SW 1271 (cell line): ENCODE measurements at places on chromosomes 12 and 14.

GRCh38 chr14:57498035-57498434, 4.4 kb upstream of the CCDC198 start:
- DNase-seq, result no peak

DNA sequence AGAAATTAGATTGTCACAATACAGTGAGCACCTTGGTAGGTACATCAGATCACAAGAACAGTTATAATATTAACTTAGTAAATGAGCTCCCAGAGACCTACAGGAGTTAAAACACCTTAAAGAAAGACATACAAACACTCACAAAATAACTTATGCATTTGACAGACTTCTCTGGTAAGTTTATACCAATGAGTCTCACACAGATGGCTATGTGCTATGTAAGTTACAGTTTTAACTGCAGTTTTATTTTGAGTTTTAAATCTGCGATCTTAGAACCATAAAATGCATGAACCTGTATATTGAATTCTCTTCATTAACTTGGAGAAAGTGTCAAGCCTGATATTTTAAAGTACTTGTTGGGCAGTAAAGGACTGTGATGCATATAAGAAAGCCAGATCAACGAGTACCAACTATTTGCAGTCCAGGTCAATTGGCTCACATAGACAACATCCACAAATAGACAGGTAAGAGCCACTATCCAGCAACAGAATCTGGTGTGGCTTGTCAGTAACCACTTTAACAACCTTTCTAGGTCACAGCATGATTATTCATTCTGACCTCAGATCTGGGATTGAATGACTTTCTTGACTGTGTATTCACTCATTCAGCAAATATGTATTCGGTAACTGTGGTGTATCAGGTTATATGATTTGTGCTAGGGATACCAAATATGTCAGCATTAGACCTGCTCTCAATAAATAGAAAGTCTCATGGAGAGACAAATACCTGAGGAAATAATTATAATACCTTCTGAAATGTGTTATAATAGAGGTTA, 856.6 kb upstream of the MGAT4C start:
- no peak for DNase-seq

DNA sequence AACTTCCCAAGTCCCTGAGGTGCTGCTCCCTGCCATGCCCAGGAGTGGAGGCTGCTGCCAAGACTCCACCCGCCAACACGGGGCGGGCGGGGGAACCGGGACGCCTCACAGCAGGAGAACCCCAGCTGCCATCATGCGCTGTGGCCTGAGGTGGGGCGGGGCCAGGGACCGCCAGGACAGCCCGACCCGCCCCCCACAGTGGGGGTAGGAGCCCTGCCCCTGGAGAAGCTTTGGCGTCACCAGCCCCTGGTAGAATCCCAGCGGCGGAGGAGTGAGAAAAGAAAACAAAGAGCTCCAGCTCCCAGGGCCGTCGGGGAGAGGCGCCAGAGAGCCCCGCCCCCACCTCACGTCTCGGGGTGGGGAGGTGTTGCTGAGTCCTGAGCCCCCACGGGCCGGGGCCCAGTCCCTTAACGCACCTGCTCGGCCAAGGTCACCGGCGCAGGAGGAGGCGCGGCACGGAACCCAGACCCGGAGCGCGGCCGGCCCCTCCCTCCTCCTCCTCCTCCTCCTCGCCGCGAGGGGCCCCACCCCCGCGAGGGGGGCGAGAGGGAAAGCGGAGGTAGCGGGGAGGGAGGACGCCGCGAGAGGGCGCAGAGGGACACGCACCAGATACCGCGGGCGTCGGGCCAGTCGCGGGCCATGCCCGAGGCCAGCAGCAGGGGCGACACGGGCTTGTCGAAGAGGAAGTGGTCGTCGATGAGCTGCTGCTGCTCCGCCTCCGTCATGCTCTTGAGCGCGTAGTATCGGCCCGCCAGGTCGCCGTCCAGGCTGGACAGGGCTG, 1.8 kb downstream of the CKB start:
- peak; percentile 63 for DNase-seq

DNA sequence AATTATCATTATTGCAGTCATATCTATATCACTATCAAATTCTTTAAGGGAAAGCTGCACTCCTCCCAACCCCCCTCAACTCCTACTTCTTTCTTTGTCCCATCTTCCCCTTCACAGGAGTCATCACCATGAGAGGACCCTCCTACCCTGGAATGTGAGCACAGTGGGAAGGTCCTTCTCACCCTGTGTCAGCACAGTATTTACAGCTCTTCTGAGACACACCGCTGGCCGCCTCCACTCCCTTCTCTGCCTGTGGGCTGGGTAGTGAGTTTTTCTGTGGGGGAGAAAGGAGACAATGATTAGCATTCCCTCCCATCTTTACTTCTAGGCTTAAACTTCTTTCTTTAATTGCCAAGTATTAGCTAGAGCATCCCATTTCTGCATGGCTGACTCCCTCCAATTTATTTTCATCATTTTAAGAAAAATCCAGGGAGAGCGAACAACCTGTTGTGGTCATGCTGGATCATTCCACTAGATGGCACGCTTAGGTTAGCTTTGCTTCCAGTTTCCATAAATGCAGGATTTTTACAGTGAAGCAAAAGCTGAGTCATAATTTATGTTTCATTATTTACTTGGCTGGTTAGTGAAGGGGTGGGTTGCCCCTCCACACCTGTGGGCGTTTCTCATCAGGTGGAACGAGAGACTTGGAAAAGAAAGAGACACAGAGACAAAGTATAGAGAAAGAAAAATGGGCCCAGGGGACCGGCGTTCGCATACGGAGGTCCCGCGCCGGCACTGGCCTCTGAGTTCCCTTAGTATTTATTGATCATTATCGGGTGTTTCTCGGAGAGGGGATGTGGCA, 188.5 kb downstream of the ALX1 start:
- DNase-seq, result no peak

- no peak for DNase-seq
Measured at GRCh38 chr12:100895192-100895591, 100.6 kb downstream of the ANO4 start.

GRCh38 chr12:28781671-28782652, 367.1 kb upstream of the FAR2 start:
- no peak for DNase-seq

DNA sequence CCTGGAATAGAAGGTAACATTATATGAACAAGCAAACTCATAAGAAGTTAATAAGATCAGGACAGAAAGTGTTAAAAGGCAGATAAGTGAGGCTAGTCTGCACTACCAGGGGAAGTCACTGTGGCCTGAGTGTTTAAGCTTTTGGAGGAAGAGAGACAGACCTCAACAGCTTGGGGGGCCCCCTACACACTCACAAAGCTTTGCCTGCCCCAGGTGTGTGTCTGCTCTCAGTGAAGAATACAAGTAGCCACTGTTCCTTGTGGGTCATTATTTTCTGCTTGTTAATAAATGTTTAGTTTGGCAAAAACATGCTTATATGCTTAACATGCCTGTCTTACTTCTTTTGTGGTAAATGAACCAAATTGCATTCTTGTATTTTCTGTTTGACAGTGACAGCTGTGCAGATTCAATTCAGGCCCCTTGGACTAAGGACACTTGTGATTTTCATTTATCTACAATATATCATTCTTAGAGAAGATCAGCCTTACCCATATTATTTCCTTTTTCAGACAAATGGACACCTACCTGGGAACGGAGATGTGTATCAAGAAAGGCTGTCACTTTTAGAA, 50.7 kb upstream of the C12orf71 start:
- DNase-seq, result no peak

GRCh38 chr12:128387811-128388422, 120.9 kb downstream of the TMEM132C start:
- DNase-seq, result no peak

DNA sequence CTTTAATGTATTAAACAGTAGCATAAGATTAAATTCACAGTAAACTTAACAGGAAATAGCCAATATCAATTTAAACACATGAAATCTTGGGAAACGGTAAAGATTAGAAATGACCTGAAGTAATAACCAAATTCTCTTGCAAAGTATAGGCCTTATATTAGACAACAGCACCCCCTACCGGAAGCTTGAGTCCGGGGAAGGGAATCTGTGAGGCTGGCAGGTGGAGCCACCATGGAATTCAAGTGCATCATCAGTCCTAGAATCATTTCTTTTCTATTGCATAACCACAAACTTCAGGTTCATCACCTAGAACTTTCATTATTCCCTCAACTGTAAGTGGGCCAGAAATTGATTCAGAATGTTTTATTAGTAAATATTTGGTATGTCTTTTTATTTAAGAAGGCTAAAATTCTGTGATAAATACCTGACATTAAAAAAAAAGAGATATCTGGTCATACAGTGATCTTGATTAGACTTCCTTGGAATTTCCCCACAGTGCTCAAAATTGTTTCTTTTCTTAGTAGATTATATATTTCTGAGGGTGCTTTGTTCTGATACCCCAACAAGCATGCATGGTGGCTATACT, 48.6 kb downstream of the AP5M1 start:
- peak; percentile 73 for DNase-seq

DNA sequence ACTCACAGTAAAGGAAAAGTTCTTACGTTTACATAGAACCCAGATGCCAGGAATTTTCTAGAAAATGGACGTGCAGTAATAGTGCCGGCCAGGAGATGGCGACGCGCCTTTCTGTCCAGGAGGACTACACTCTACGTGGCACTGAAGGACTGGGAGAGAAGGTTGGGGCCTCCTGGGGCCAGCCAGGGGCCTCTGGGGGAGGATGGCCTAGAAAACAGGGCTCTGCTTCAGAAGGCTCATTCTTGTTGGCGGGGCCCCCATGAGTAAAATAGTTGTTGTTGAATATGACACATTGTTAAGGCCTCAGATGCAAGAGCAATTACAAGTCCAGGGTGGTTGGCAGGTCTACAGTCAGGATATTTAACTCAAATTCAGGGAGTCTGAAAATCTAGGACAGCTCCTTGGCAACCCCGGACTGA, 120.1 kb upstream of the MAX start:
- no peak for DNase-seq

GRCh38 chr14:64673748-64674147, 30.5 kb upstream of the PLEKHG3 start:
- no peak for DNase-seq

DNA sequence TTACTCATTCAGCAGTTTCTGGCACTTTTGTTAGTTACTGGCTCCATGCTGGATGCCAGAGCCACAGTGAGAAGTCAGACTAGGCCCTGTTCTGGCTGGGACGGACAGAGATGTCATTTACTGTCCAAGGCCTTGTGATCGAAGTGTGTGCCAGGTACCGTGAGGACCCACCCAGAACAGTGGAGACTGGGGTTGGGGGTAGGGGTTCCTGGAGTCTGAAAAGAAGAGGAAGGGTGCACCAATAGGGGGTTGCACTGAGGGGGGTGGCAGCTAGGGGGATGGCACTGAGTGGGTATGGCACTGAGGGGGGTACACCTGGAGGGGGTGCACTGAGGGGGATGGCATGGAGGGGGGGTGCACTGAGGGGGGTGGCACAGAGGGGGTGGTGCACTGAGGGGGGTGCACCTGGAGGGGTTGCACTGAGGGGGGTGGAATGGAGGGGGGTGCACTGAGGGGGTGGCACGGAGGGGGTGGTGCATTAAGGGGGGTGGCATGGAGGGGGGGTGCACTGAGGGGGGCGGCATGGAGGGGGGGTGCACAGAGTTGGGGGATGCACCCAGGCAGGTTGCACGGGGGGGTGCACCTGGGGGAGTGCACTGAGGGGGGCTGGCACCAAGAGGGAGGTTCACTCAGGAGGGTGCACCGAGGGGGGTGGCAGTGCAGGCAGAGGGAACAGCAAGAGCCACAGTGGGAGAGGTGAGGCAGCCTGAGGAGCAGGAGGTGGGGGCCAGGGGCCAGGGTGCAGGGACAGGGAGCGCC, 10.6 kb upstream of the CYP46A1 start:
- no peak for DNase-seq

DNA sequence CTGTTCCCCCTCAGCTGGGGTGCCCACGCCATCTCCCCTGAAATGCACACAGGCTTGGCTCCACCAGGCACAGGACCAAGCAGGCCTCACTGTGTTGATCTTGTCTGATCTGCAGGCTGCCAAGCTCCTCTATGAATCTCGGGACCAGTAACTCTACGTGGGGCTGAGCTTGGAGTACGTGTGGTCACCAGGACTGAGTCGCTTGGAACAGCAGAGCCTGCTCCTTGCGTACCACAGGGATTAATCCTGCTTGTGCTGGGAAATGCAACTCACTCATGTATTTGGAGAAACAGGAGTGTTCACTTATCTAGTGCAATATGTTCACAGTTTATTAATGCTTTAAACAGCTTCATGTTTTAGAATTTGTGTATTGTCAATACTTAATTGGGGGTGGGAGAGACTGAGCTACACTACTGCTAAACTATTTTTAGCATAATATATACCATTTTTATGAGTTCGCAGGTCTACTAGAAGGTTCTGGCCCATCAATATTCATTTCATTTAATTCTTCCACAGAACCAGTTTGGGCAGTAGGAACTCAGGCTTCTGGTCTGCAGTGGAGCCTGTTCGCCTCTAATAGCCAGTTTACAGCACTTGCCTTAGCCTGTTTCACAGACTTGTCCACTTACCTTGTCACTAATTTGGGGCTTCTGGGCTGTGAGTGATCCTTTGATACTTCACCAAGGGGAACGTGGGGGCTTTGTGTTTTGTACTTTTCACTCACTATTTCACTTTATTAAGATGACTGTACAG, 17.4 kb downstream of the ZFYVE21 start:
- no peak for DNase-seq

DNA sequence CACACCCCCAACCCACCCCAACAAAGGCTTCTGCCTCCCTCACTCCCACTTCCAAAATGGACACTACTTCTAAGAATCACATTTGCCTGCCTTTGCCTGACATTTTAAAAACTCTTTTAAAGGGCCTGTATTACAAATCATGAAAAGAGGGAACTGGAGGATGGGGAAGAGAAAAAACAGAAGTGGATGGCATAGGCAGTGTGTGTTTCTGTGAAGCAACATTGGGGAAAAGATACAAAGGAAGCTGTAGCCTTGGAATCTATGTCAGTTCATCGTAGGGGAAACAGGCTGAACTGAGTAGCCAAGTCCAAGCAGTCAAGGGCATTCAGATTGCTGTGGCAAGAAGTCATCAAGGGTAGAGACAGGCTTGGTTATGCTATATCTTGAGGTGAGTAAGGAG, 273.9 kb downstream of the BTG1 start:
- no peak for DNase-seq

- no peak for DNase-seq
Measured at GRCh38 chr12:126607867-126608266, 1542.6 kb downstream of the AACS start.

GRCh38 chr14:52267501-52268278, at the start of gene PTGDR:
PTGDR (plus strand) TSS chr14:52267698; CDS start chr14:52267815, 117 bp downstream.
- no peak for DNase-seq

DNA sequence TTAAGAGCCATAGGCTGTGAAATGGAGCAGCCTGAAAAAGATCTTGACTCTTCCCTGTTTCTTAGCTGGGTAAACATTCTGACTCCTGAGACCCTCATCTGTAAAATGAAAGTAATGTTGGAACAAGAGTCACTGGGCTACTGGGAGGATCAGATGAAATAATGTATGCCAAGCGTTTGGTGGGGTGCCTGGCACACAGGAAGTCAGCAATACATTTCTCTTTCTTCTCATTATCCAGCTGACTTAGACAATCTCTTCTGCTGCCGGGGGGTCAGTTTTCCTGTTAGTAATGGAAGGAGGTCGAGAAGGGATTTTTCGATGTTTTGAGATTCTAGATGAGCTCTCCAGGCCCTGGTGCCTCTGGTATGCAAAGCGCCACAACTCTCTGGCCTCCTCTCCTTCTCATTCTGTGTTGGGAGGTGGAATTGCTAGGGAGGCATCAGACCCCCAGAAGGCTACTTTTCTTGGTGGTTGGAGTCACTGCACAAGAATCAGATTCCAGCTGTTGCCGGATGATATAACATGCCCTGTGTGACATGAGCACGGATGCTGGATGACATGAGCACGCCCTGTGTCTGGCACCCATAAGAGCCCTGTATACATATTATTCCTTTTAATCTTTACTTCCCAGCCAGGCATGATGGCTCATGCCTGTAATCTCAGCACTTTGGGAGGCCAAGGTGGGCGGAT, 4.3 kb downstream of the OASL start:
- DNase-seq, result no peak

- no peak for DNase-seq
Measured at GRCh38 chr14:89331398-89331797, 85.6 kb downstream of the FOXN3 start.
